ENCODE measurements at places on chromosomes 12 and 14. TPM values are rescaled to one million over a fixed set of nuclear protein-coding genes. Genes with fewer than 3 reads are reported as not detected.

PRKD1 gene
- 18.6 TPM for polyA plus RNA-seq

GRCh38 chr14:87065366-87065765 lies 927.6 kb downstream of the GALC start:
- DNase-seq = no peak

- DNase-seq = peak; percentile 74
Observed at GRCh38 chr14:94560751-94561655, at the start of gene SERPINA4. Gene SERPINA4, plus strand, starts transcription at chr14:94561442. Its CDS starts 2,041 bp downstream, at chr14:94563483.

ADGRD1 gene
- polyA plus RNA-seq = 84.8 TPM

COCH gene
- polyA plus RNA-seq = 2.2 TPM

GRCh38 chr14:37709419-37710195 lies 114.2 kb downstream of the TTC6 start:
- no peak for DNase-seq

CYP27B1 gene
- 1.8 TPM for polyA plus RNA-seq

DNA sequence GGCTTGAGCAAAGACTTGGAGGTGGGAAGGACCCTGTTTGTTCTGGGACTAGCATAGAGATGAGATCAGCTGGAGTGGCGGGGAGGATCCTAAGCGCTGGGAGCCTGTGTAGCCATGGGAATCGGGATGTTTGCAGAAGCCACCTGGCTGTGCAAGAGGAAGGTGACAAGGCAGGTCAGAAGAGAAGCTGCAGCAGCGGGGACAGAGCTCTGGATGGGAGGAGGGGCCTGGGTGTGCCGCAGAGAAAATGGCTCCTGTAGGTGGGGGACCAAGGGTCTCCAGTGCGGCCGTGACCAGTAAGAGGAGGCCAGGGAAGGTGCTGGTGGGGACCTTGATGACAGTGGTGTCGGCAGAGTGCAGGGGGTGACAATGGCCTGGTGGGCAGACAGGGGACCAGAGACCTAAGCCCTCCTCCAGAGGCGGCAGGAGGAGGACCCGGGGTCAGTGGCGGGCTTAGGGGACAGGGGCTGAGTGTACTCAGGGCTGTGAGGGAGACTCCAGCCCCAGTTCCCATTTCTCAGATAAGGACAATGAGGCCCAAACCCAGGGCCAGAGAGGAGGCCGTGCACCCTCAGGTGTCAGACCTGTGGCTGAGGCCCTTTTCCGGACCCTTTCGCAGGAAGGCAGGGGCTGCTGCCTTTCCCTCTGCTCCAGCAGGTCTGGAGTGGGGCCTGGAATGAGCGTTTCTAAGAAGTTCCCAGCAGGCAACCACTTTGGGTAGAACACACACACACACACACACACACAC lies 206.6 kb upstream of the RTL1 start:
- DNase-seq = no peak

- peak; percentile 37 for DNase-seq
Observed at GRCh38 chr14:95197551-95197950, 40.2 kb upstream of the DICER1 start.

DNA sequence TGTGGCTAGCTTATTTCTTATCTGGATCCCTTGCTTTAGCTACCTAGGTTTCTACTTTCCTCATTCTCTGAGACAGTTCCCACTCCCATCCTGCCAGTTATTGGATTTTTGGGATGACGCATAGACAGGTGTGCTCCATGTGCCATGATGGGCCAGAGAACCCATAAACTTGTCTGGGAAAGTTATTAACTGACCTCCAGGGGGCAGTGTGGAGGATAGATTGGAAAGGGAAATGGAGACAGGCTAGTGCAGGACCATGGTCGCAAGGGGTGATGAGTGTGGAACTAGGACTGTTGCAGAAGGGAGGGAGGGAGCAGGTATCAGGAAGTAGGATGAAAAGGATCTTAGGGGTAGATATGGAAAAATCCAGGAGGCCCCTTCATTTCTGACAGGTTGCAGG lies 80.3 kb downstream of the ESRRB start:
- DNase-seq = peak; percentile 16

- DNase-seq = no peak
Observed at GRCh38 chr12:13777374-13777773, 204.0 kb downstream of the GRIN2B start.

ACSM4 gene
- 0.04 TPM for polyA plus RNA-seq

LPAR5 gene
- polyA plus RNA-seq = 21.4 TPM

- DNase-seq = no peak
Observed at GRCh38 chr12:58557171-58557570, 363.1 kb downstream of the LRIG3 start.

DNA sequence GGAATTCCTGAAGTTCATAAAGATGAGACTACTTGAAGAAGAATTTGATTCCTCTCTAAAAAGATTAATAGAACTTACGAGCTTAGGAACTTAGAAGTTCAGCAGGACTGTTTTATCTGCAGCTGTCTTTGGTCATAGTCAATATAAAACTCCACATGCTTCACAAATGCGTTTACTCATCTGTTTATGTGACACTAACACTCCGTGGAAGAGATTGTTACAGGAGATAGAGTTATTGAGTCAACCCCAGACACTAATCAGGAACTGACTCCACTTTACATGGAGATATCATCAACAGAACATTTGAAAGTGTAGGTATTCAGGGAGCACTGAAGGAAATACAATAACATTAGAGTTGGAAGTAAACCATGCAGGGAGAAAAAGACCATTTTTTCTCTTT lies 92.8 kb downstream of the LRFN5 start:
- no peak for DNase-seq

- DNase-seq = no peak
Observed at GRCh38 chr14:66572826-66573225, 64.9 kb downstream of the GPHN start.

DNA sequence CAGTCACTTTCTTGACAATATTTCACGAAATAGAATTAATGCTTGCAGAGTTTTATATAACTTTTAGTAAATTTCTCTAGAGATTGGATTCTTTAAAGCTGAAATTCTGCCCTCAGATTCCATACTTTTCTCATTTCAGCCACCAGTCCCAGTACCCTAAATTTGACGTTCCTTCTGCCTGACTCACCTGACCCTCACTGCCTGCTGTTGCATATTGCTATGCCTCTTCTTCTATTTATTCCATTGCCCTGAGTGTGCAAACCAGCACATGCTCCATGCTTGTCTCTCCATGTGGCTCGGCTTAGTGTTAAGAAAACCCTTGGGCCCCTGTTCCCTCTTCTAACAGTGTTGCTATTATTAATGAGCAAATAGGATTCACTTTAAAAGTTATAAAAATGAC lies 533.3 kb downstream of the LRFN5 start:
- DNase-seq = no peak

DNA sequence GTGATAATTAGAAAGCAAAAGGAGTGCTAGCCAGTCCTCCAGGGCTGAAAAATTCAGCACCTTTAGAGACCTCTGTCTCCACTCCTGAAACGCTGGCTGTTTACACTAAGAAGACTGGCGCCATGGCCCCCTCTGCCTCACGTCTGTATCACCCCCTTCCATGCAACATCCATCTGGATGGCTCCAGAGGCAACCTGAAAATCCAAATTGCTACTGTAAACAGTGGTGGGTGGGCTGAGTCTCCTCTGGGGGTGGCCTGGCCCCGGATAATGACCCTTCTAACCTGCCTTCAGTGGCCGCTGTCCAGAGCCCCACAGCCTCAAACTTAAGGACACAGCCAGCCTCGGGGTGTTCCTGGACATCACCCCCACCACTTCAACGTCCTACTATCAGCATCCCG lies 1.4 kb downstream of the PRKD1 start:
- no peak for DNase-seq
